ENCODE measurements at places on chromosomes 12 and 14.
A peak's percentile ranks its signal among the peaks of the same experiment; 100 is the strongest.

- DNase-seq, result no peak
These were observed 281.7 kb downstream of the ALG10 start for GRCh38 chr12:34304001-34304400.

DNA sequence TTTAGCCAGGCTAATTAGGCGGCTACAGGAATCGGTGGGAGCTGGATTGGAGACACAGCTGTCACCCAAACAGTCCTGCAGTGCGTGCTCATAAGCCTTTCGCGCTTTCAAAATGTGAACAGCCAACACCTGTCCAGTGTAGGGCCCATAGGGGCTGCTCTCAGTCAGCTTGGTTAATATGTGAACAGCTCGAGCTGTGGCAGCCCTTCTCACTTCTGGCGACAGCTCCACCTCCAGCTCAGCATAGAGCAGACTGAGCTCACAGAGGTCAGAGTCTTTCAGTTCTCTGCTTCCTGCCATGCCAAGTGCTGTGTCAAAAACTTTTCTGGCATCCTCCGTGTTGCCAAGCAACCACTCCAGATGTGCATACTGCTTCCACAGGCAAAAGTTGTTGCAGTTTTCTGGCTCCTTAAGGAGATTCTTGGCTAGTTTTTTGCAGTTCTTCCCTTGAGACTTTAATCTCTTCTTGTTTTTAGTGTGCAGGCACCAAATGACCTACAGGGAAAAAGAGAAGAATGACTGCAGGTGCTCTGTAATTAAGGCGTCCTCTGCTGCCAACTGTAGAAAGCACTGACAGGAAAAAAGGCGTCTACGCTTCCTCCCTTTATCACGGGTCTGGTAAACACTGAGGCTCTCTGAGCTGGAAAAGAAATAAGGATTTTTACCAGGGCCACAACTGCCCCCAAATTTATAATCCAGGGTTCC lies 32.5 kb downstream of the PSMC1 start:
- DNase-seq, result no peak

DNA sequence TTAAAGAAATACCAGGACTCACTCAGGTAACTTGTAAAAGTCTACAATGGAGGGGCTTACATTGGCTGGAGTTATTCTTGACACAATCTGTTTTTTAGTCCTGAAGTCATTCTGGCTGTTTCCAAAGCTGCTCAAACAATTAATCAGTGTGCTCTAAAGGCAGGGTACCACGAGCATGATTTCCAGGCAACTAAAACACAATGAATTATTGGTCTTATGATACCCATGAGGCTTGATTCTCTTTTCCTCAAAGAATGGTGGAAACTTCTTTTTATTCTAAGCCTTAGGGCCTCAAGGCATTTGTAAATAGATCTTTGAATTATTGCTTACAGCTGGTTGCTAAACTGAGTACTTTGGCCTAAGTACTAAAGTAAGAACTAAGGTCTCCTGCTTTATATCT lies 199.8 kb upstream of the PDZRN4 start:
- DNase-seq, result no peak

DNA sequence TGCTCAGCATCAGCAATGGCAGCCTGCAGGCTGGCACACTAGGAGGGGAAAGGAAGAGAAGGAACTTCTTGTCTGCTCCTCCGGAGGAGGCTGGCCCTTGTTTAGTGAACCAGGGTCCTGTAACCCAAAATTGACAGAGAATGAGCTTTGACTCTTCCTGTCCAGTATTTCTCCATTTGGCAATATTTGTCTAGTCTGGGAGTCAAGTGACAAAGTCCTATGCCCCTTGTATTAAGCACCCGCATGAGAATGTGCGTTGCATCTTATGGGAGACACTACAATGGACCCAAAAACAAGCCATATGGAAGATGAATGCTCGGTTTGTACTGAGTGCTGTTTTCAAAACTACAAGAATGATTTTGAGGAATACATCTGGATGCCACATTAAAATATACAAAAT lies 3.8 kb downstream of the KRT6C start:
- no peak for DNase-seq

DNA sequence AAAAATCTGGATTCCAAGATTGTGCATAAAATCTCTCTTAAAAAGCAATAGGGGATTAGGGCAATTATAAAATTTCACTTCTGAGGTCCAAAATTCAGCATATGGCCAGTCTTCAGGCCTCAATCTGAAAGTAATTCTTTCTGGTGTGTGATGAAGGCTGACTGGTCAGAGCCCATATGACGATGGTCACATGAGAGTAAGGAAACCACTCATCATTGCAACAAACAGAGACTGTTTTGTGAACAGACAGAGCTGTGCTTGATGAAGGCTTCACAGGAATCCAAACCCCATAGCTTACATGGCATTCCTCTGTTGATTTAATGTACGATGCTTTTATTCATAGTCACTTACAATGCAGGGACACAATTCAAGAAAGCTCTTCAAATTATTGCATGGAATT lies 238.1 kb downstream of the APAF1 start:
- no peak for DNase-seq

DNA sequence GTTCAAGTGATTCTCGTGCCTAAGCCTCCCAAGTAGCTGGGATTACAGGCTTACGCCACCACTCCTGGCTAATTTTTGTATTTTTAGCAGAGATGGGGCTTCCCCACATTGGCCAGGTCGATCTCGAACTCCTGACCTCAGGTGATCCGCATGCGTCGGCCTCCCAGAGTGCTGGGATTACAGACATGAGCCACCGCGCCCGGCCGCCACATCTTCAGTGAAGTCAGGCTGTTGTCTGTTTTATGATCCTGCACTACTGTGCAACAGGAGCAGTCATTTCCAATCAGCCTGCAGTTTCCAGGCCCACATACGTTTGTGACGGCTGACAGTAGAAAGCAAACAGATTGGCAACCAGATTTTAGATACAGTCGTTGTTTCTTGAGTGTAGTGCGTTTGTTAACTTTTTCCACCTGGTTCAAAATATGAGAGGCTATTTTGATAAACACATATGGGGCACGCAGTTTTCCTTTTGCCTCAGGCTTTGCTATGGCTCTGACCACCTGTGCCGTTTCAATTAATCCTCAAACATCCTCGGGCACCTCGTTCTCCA lies 74.8 kb downstream of the LGMN start:
- DNase-seq, result no peak

- DNase-seq, result peak; percentile 75
These were observed 37.5 kb downstream of the EMP1 start for GRCh38 chr12:13233830-13234641.

DNA sequence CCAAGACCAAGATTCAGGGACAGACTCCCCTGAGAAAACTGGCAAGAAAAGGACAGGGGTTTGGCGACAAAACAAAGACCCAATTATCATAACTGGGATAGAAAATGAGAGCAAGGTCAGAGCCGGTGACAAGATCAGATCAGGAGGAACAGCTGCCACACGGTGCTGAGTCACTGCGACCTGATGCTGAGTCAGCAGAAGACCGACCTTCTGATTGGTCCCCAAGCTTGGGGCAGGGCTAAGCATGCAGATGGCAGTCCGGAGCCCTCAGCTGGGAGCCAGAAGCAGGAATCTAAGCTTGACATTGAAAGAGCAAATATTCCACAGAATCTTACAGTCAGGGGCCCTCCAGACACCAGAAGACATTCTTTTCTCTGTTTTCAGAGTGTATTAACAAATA lies 19.1 kb upstream of the ARMH4 start:
- peak; percentile 82 for DNase-seq

GRCh38 chr12:114209861-114210260 lies 196.1 kb downstream of the TBX5 start:
- no peak for DNase-seq

DNA sequence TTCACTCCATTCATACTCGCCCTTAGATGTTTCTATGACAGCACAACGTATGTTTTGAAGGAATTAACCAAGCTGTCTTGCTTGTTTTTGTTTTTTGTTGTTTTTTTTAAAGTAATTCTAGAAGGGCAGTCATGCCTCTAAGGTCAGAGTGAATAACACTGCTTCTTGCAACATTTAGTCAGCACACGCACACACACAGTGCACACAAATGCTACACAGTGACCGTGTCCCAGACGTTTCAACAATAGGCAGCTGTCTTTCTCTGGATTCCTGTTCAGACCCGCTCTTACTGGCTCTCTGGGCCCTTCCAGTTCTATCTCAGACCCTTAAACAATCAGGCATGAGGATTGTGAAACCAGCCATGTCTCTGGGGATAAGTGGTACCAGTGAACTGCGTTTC lies 351.0 kb upstream of the FKBP4 start:
- DNase-seq, result no peak

DNA sequence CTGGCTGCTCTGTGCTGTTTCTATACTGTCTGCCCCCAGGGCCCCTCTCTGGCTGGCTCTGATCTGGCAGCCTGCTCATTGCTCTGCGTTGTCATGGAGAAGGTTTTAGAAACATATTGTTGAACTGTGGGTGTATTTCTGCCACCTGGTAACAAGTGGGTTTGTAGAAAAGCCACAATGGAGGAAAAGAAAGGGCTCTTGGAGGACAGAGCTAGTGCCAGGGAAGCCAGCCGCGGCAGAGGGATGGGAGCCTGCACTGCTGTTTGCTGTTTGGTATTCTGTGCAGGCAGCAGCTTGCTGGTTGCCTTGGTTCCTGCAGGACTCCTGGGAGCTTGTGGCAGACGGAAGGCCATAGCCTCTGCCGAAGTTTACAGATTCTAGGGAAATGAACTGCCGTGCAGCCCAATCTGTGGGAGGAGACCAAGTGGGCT lies 15.1 kb downstream of the CCDC177 start:
- DNase-seq, result no peak

GRCh38 chr12:100758083-100758482 lies 36.5 kb upstream of the ANO4 start:
- DNase-seq, result no peak

DNA sequence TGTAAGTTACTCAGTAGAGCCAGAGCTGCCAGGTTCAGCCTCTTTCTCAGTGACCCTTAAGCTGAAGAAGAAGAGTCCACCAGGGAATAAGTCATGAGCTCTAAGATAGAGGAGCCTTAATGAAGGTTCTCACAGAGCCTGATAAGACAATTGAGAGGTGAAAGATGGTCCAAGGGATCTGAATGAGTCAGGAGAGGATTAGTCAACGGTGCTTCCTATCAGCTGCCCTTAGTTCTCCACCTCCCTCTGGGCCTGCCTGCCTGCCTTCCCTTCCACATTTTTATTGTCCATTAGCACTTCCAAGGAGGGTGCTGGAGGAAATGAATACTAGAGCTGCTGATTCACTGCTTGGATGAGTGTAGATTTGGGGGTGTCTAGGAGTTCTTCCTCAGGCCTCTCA lies 161.7 kb upstream of the RMST start:
- DNase-seq, result no peak

DNA sequence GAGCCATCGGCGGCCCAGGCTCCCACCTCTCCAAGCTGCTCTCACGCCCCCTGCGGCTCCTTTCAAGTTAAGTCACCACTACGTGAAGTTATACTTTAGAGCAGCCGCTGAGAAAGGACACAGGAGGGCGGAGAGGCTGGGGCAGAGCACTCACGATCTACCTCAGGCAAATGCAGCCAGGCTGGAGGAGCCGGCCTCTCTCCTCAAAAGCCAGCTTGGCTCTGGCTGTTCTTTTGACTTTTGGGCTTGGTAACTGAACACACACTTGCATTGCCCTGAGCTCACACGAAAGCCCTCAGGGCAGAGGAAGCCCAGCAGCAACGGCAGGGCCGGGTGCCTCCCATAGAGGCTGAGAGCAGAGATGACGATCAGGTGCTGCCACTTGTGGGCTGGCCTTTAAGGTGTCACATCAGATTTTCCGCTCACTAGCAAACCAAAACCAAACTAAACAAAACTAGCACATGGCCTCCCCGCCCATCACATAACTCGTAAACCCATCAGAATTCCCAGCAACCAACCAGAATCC lies 75.2 kb downstream of the PITPNM2 start:
- no peak for DNase-seq

GRCh38 chr14:36658123-36659009 lies 3.3 kb upstream of the PAX9 start:
- no peak for DNase-seq

DNA sequence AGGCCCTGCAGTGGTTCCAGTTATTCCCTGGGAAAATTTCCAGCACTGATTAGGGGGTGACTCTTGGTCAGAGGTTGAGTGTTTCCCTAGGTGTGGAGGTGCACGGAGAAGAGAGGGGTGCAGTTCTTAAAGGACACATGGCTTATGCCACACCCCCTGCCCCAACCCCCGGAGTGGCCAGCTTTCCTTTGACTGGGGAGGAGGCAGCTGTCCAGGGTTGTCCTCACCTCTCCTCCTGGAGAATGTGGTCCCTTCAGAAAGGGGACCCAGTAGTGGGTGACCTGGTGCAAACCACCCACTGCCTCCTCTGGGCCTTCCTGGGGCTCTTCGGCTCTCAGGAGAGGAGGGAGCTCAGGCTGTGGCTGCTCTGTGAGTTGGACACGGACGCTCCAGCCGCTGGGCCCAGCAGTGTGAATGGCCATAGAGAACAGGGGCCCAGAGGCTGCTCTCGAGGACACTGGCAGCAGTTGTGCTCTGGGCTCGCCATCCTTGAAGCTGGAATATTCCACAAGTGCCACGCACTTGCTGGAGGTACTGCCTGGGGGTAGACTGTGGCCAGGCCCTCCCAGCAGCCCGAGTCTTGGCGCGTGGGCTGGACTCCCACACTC lies 13.6 kb downstream of the PACS2 start:
- DNase-seq, result no peak

DNA sequence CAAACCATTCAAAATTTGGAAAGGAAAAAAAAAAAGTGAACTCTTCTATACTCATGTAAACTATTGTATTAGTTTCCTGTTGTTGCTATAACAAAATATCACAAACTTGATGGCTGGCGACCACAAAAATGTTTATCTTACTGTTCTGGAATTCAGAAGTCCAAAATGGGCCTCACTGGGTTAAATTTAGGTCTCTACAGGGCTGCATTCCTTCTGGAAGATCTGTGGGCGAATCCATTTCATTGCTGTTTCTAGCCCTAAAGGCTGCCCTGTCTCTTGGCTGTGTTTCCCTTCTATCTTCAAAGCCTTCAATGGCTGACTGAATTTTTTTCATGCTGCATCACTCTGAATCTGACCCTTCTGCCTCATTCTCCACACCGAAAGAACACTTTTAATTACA lies 105.1 kb upstream of the NAV3 start:
- DNase-seq, result no peak

DNA sequence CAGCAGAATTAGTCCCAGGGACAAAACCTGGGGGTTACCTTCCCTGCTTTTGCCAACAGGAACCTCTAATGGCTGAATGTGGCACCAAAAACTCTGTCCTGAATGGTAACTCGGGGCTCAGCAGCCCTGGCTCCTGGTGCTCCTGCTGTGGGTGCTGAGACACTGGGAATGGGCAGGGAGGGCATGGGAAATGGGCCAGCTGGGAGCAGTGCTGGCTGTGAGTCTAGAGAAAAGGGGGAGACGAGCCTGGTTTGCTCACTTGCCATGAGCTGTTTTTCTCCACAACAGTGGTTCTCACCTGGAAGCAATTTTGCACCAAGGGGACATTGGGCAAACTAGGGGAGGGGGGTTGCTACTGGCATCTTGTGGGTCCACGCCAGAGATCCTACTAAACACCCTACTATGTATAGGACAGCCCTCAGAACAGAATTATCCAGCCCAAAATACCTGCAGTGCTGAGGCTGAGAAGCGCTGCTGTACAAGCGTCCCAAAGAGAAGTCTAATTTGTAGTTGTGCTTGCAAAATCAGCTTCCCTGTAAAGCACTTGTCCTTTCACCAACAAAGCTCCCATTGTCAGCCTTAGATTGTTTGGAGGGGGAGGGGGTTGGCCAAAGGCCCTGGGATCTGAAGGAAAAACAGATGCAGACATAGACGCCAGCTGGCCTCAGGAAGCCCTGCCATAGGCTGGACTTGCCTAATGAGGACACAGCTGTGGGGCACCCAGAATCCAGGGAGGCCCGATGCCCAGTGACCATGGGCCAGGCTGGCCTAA lies 3.6 kb downstream of the LRRC74A start:
- no peak for DNase-seq
